ENCODE measurements at places on chromosomes 6 and 20. TPM values are rescaled to one million over a fixed set of nuclear protein-coding genes. Genes with fewer than 3 reads are reported as not detected.

Gene IDH3B
- total RNA-seq: 167 TPM

Gene FRMD1
- 5.5 TPM for total RNA-seq

Gene RIPPLY2
- not detected for total RNA-seq

Gene LY6G6D
- total RNA-seq: not detected

Gene TRIM10
- not detected for total RNA-seq

Gene OVOL2
- total RNA-seq: not detected

Gene RGS17
- total RNA-seq: 6.2 TPM
